T-helper 2 cell (primary cell): ENCODE measurements at places on chromosomes 3 and 15.

GRCh38 chr3:143608966-143609365 is 239.3 kb downstream of the SLC9A9 start:
- DNase-seq: no peak

DNA sequence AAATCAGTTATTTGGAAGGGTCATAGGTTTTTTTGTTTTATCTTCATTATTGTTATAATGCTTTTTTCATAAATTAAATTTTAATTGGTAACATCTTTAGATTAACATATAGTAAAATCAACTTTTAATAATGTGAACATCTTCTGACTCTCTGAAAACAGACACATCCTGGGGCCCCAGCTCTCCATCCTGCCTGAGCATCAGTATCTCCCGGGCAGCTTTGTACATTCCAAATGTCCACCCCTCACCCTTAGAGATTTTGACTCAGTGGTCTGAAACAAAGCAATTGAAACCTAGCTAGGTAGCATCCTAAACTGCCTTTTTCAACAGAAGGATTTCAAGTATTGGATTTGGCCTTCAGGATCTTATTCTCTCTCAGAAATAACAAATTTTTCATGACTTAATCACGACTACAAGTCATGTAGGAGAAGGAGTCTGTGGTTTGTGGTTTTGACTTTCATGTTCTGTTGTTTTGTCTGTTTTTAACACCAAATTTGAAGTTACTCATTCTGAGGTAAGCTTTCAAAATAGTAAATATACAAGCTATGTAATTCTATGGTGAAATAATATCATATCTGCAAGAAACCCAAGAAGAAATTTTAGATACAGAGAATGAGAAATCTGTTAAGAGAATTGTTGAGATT is 147.3 kb upstream of the UBE2E2 start:
- DNase-seq: no peak

DNA sequence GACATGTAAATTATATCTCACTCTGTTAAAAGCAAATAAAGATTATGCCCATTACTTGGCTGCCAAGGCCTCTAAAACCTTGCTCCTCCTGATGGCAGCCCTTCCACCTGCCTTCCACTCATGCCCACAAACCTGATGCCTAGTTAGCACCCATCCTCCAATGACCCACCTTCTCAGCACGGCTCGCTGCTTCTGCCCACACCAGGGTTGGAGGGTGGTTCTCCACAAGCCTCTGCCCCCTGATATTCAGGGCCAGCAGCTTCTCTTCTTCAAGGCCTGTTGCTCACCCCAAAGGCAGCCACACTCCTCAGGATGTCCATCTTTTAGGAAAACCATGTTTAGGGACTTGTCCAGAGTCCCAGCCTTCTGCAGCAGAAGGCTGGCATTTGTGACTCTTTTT is 263.4 kb upstream of the TLE3 start:
- DNase-seq: no peak

DNA sequence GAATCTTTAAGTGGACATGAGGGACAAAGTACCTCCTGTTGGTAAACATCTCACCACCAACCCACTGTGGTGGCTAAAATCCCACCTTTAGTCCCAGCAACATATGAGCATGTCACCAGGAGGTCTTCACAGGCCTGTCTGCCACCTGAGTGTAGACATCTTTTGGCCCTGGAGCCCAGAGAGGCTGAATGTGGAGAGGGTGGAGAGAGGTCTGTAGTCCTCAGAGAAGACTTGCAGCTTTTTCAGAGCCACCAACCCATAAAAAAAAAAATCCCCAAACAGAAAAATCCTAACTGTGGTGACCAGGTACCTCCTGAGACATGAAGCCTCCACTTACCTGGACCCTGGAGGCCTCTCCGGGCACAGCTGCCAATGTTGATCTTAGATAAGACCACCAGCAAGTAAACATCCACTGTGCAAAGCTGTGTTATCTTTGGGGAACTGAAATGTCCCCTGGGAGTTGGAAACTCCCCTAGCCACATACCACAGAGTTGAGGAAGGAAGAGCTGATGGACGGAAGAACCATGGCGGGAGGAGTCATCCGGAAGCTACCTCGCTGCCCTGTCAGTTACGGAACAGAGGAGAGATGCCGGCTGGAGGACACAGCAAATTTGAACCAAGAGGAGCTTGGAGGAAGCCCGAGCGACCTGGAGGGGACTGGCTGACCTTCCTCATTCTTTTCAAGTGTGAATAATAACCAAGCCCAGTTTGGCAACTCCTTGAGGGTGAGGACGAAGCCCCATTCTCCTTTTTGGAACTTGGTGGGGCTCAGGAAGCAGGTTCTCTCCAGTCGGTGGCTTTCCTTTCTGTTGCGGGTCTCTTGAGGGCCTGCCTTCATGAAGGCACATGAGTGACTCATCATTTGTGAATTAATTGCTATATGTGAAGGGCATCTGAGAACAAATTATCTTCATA is at the start of gene GHRL:
Gene GHRL, minus strand, starts transcription at position 443 of the 915 bp plus-strand sequence. CDS start 2,767 bp downstream, outside the sequence.
- DNase-seq: no peak

DNA sequence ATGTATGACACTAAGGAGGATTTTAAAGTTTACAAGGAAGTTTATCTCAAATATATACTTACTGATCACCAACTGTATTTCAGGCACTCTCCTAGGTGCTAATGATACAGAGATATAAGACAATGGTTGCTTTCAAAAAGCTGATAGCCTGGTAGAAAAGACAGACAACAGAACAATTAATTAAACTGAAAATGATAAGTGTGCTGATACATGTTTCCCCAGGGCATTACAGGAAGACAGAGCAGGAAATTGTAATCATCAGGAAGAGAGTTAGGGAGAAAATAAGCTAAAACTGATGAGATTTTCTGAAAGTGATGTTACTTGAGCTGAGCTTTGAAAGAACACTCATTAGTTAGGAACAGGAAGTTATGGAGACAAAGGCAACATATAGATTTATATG is 229.7 kb downstream of the RSRC1 start:
- no peak for DNase-seq

DNA sequence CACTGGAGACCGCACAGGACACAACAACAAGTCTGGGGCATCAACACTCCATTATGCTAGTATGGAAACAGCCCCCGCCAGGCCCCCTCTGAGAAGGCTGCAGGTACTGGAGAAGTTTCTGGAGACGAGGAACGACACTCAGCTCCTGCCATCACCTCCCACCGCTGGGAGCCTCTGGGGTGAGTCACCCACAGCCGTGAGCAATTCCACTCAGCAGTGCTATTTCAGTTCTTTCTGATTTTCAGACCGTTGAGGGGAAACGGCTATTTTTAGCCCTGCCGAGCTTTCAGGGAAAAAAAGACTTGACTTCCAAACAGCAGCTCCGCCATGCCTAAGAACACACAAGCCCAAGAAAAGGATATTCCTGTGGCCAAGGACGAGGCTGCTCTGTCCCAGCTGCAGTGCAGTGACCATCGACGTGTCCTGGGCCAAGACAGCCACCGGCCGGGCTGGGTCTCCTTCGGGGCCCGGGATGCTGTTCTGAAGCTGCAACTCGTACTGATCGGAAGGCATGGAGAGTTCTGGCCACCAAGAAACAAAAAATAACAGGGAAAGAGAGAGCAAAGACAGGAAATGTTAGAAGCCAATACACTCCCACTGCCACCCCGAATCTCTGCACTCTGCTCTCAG is 40.8 kb downstream of the NUP210 start:
- DNase-seq: no peak

DNA sequence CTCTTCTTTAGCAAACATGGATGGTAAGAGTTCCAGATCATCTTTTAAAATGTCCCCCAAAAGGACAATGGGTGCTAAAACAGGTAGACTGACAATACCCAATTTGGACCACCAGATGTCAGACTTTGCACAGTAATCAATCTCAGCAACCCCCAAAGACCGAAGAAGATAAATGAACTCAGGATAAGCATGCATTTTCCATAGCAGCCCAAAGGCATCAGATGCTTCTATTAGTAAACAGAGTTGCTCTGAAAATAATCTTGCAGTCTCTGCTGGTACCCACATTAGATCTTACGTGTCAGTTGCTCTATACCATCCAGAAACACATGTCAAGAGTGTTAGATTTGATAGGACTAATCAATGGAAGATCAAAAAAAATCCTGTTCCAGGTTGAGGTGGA is 20.6 kb downstream of the MYH15 start:
- DNase-seq: no peak

GRCh38 chr3:148600902-148601765 is 96.6 kb upstream of the AGTR1 start:
- DNase-seq: no peak

GRCh38 chr15:91965501-91966193 is 112.1 kb downstream of the SLCO3A1 start:
- DNase-seq: no peak

DNA sequence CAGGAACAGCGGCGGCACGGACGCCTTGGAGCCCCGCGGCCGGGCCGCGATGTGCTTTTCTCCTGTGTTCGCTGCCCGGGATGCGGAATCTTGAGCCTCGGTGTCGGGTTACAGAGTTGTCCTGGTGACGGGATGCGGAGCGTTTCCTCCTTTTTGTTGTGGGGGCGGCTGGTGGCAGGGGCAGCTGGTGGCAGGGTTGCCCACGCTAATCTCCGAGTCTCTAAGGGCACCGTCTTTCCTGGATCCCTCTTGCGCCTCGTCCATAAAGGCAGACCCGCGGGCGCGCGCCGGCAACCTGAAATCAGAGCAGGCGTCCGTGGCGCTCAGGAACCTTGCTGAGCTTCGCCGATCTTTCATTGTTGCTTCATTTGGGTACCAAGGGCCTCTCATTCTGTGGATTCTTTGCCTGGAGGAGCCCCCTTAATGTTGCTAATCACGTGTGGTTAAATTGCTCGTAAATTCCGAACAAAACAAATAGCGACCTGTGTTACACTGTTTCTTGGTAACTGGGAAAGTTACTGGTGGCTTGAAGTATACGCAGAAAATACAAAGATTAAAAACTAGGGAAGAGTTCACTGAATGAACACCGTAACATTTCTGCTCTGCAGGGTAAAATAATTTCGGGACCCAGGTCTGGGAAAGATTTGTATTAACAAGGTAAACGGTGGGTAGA is 844 bp upstream of the PFN2 start:
- DNase-seq: peak; percentile 5

GRCh38 chr15:55782901-55783300 is 39.9 kb upstream of the PRTG start:
- no peak for DNase-seq

GRCh38 chr3:177330779-177331178 is 133.5 kb upstream of the TBL1XR1 start:
- DNase-seq: no peak

GRCh38 chr15:98113327-98113726 is 152.8 kb downstream of the ARRDC4 start:
- DNase-seq: no peak

DNA sequence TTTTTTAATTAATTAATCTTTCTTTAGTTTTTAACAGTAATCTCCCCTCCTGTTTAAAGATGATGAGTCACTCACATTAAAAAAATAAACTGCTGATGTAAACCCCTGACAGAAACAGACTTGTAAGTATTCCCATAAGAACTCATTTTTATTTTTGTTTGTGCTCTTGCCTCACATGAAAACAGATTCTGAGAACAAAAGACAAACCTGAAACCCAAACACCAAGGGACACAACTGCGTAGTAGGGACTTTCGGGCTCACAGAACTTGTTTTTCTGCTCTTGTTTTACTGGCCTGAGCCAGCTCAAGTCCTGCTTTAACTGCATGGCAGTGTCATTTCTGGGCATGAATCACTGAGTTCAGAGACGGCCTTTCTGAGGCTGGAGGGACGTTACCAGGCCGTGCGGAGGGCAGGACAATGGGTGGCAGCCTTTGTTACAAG is 600.8 kb downstream of the FOXP1 start:
- DNase-seq: peak; percentile 26
